Activated gamma-delta T cell treated with anti-CD3 and anti-CD28 coated beads, Interleukin-2, amount 50 U/mL, for 16 hours (primary cell): ENCODE measurements at places on chromosomes 6 and 20.

DNA sequence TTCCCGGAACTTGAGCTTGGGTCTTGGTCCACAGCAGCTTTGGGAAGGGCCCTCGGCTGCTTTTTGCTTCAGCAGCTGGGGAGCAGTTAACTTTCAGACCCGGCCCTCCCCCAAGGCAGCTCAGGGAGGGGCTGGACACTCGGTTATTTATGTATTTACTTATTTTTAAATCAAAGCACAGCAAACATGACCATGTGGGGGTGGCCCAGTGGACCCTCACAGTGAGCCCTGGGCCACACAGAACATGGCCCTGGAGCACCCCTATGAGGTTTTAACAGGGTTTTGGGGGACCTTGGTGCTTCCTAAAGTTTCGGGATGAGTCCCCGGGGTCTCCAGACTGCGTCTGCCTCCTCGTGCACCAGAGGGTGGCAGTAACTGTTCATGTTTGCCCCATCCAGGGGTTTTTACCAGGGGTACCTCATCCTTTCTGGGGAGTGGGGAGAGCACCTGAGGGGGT is 26.6 kb upstream of the NPBWR2 start:
- no peak for DNase-seq

GRCh38 chr20:2932498-2932897 is 59.2 kb downstream of the PTPRA start:
- no peak for DNase-seq

GRCh38 chr6:101747716-101748115 is 354.2 kb downstream of the GRIK2 start:
- DNase-seq = no peak

DNA sequence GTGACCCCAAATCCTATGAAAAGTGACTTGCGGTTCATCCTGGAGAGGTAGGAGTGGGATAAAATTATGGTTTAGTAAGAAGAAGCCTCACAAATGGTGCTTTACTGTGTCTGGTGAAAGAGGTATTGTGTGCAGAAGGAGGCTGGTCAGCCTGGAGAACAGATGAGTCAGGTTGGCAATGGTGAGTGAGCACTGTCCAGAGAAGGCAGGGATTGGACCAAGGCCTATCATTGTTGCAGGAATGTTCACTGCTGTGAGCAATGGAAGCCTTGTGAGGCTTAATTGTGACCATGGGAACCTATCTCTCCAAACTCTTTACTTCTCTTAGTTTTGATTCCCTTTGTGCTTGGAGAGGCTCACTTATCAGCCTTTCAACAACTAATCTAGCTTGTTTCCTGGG is 89.0 kb upstream of the KCNK16 start:
- DNase-seq = no peak

- DNase-seq = no peak
Measured at GRCh38 chr6:47519279-47519678, 41.7 kb downstream of the CD2AP start.

- DNase-seq = peak; percentile 70
Measured at GRCh38 chr20:41316602-41317545, 657 bp downstream of the ZHX3 start.

GRCh38 chr6:83378621-83379388 is 52.0 kb downstream of the ME1 start:
- DNase-seq = no peak

GRCh38 chr6:99991955-99992354 is 2.1 kb downstream of the MCHR2 start:
- DNase-seq = no peak

DNA sequence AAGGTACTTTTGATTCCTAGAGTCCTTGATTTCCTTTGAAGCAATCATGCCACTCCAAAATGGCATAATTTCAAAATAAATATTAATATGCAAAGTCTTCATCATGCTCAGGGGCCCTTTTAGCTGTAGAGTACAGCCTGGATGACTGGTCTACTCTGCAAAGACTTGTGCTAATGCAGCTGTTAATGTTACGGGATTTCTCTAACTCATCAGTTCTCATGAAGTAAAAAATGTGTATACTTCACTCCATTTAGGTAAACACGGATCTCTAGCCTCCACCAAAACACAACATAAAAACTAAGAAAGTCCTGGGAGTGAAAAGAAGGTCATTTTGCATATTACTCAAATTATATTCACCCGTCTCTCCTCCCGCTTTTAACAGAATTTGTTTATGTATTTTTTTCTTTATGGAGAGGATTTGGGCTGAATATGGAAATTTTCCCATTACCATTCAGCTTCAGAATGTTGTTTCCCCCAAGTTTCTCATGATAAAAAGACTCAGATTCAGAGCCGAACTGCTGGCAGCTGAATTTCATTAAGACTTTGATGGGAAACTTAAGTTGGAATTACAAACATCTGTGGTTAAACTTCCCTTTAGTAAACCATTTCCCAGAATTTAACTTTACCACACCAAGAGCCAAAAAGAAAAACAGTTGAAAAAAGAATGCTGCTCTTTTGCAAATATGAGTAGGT is 8.7 kb downstream of the LAMA4 start:
- DNase-seq = no peak

GRCh38 chr6:115060581-115060980 is 717.8 kb upstream of the HS3ST5 start:
- DNase-seq = no peak

- no peak for DNase-seq
Measured at GRCh38 chr20:62998449-62998848, 8.3 kb downstream of the BHLHE23 start.

DNA sequence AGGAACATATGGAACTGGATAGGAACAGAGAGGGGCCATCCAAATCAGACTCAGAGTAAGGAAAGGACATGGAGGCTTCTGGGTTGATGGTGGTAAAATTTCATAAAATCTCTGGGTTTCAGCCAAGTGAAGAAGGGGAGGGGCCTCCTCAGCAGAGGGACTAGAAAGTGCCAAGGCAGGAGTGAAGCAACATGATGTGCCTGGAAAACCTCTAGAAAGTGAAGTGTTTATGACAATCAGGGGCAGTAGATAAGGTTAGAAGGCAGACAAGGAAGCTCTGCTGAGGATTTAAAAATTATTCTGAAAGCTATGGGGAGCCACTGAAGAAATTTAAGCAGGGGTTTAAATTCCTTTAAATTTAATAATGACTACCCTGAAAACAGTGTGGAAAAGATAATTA is 126.0 kb upstream of the TENT5A start:
- DNase-seq = no peak

- DNase-seq = no peak
Measured at GRCh38 chr6:158086504-158087223, 81.4 kb downstream of the SERAC1 start.

DNA sequence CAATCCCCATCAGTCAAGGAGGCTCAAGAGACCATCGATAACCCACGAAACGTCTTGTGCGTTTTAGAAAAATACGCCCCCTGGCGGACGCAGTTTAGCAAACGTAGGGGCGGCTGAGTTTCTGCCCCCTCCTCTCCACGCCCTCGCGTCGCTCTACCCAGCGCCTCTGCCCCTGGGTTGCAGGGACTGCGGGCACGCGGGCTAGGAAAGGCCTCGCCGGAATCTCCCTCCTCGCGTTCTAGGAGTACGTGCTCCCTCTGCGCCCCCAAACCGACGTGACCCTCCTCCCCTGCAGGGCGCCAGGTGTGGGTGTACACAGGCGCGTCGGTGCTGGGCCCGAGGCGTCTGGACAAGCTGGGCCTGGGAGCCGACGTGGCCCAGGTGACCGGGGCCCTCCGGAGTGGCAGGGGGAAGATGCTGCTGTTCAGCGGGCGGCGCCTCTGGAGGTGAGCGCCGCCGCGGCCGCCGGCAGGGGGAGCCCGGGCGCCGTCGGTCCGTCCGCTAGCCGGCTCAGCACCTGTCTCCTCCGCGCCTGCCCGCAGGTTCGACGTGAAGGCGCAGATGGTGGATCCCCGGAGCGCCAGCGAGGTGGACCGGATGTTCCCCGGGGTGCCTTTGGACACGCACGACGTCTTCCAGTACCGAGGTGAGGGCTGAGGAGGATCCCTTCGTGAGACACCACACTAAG is 5.3 kb downstream of the MMP9 start:
- DNase-seq = peak; percentile 51

- DNase-seq = no peak
Measured at GRCh38 chr20:46959081-46959692, 64.5 kb downstream of the EYA2 start.

GRCh38 chr6:40634429-40634828 is 47.3 kb upstream of the LRFN2 start:
- DNase-seq = no peak

DNA sequence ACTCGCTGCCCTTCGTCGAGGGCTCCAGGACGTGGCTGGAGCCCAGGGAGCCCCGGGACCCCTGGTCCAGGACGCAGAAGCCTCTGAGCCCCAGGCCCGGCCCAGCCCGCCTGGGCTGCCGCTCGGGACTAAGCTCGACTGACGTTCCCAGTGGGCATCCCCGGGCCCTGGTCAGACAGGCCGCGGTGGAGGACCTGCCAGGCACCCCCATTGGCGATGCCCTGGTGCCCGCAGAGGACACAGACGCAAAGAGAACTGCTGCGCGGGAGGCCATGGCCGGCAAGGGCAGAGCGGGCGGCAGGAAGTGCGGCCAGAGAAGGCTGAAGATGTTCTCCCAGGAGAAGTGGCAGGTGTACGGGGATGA is 28.9 kb downstream of the ZNF831 start:
- no peak for DNase-seq

GRCh38 chr20:44717986-44718385 is 2.8 kb downstream of the CCN5 start:
- no peak for DNase-seq

DNA sequence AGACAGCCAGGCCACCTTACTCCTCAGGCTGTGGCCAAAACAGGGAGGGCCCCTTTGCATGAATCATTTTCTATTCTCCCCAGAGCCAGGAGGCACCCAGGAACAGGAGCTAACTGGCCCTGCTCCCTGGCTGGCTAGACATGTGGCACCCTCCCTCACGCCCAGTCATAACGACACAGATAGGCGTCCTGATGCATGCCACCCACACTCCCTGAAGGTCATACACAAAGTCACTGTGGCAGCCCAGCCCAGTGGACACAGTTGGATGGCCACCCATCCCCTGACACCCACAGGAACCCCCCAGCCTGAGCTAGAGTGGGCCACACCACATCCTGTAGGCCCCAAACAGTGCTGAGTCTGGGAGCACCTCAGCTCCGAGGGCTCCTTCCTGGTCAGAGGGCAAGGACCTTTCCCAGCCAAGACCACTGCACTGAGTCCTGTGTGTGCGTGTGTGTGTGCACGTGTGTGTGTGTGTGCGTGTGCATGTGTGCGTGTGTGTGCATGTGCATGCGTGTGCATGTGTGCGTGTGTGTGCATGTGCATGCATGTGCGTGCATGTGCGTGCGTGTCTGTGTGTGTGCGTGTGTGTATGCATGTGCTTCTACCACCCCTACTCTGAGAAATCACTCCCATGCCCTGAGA is 21.6 kb downstream of the TFEB start:
- no peak for DNase-seq

GRCh38 chr6:39495640-39496039 is 173.1 kb upstream of the KCNK16 start:
- DNase-seq = no peak

- DNase-seq = no peak
Measured at GRCh38 chr6:89566930-89567629, 71.5 kb downstream of the LYRM2 start.

GRCh38 chr20:40635971-40636370 is 53.1 kb downstream of the MAFB start:
- DNase-seq = no peak

DNA sequence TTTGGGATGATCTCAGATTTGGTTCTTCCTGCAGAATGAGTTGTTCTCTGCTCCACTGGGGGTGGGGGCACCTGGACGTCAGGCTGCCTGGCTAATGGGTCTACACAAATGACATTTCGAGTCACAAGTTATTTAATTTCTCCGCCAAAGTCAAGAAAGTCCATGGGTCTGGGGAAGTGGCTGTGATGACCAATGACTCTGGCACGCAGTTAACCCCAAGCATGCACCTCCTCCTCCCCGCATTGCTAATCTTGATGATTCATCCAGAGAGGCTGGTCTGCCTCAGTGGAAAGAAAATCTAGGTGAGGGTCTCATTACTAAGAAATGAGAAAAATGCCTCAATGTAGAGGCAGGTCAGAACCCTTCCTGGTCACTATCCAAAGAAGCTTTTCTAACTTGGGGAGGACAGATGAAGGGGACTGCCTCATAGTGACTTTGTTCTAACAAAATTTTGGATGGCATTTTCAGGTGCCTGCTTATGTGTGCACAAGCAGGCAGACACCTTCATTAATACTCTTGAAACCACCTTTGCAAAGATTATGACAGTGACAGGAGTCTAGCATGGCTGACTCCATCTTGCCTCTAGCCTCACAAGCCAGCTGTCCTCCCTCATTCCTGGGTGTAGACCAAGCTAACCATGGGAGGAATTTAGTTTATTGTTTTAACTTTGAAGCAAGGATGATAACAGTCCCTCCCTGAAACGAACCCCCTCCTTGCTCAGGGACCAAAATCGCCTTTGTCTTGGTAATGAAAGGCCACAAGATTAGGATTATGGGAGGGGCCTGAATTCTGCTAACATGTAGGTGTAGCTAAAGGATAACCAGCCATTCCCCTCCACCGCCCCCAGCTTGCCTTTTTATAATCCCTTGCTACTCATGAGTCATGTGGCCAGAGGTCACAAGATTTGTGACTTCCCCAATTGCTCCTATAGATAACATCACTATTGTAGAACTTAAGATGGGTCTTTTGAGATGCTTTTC is 98.6 kb upstream of the MRPS10 start:
- DNase-seq = no peak

DNA sequence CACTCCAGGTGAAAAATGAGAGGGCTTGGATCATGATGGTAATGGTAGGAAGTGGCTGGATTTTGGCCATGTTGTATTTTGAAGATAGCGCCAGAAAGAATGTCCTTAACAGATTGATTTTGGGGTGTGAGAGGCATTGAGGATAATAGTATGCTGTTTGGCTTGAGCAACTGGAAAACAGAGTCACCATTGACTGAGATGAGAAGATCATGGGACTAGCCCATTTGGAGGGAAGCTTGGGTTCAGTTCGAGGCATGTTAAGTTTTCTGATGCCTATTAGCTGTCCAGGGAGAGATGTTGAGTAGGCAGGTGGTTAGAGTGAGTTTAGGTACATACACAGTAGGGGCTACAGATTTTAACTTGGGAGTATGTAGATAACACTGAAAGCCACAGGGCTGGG is 23.3 kb downstream of the PLCG1 start:
- no peak for DNase-seq
